AG09309 (cell line): ENCODE measurements at places on chromosomes 13 and 19.

- no peak for DNase-seq
Measured at GRCh38 chr13:108225440-108225839, 7.2 kb downstream of the ABHD13 start.

GRCh38 chr13:40994581-40995230, 24.4 kb downstream of the ELF1 start:
- no peak for DNase-seq

DNA sequence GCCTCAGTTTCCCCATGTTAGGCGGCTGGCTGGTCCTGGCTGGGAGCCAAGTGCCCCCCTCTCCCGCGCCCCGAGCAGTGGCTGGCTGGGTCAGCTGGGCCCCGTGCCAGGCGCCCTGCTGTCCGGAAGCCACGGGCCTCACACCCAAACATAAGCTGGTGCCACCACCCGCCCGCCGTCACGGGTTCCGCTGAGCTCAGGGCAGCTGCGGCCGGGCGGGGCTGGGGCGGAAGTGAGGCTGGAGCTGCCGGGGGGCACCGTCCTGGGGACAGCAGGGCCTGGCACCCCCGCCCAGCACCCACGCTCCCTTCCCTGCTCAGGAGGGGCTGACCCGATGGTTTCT, 19.3 kb downstream of the HCN2 start:
- no peak for DNase-seq

DNA sequence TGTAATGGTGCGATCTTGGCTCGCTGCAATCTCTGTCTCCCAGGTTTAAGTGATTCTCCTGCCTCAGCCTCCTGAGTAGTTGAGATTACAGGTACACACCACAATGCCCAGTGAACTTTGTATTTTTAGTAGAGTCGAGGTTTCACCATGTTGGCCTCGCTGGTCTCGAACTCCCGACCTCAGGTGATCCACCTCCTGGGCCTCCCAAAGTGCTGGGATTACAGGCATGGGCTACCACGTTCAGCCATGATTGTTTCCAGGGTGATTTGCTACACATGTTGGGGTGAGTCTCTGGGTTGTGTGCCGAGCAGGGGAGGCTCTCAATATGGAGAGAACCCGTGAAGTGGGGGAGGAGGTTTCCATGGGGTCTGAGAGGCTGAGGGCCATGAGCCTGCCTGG, 24.8 kb upstream of the CEACAM21 start:
- no peak for DNase-seq

GRCh38 chr13:50285283-50285682, 270.0 kb downstream of the KCNRG start:
- no peak for DNase-seq

- DNase-seq = no peak
Measured at GRCh38 chr19:48987323-48987722, 5.8 kb downstream of the GYS1 start.

DNA sequence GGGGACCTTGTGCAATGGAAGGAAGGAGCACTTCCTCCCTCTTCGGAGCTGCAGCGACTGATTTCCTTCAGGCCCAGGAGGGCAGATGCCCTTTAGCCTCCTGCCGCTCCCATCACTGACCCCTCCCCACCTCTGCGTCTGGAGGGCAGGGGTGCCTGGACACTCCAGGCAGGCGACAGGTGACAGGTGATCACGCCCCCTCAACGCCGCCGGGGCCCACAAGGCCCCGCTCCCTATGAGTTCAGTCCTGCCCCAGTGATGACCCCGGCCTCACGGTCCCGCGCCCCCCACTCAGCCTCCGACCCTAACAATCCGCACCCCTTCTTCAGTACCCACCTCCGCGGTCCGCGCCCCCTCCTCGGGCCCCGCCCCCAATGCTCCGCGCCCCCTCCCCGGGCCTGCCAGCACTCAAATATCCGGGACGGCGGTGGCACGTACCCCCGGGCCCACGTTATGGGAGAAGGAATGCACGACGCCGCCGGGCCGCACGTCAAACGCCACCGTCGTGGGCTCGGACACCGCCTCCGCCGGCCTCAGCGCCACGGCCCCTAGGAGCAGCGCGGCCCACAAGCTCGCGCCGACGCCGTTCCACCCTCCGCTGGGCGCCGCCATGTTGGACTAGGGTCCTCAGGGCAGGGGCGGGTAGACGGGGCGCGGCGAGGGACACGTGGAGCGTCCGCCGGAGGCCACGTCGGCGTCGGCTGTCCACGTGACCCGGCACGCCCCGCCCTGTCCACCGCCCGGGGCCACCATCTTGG, at the start of gene MYDGF:
Gene MYDGF, minus strand, starts transcription at position 620 of the 758 bp plus-strand sequence. Its CDS starts 8 bp downstream, at position 612.
- peak; percentile 44 for DNase-seq
